ENCODE measurements at places on chromosomes 2 and 18.

- DNase-seq: no peak
These were observed 347.8 kb upstream of the GULP1 start for GRCh38 chr2:187943772-187944369.

DNA sequence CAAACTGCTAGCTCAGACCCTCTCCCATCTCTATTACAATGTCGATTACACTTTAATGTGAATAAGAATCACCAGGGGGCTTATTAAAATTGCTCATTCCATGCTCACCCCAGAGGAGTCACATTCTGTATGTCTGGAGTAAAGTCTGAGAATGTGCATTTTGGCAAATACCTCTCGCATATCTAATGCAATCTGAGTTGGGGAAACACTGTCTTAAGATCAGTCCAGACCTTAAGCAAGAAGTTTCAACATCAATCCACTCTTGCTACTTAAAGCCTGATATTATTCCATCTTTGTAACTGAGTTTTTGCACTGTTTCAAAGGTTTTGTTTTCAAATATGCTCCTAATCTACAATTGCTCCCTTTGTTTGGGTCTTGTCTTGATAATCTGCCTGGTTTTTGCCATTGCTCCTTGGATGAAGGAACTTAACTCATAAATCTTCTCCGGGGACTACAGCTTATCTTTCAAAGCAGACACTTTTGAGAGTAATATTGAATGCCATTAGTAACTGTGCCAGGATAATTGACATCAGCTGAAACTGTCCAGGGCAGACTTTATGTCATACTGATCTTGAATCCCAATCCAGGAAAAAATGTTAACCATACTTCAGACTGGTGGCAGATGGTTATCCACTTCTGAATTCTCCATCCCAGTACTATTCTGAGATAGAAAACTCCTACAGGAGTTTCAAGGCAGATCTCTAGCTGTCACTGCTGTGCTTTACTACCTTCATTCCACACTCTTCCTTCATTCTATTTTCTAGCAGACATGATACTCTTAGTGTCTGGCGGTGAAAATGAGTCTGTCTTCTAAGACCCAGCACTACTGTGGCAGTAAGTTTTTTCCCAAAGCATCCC, 200.9 kb downstream of the ERBB4 start:
- DNase-seq: no peak

DNA sequence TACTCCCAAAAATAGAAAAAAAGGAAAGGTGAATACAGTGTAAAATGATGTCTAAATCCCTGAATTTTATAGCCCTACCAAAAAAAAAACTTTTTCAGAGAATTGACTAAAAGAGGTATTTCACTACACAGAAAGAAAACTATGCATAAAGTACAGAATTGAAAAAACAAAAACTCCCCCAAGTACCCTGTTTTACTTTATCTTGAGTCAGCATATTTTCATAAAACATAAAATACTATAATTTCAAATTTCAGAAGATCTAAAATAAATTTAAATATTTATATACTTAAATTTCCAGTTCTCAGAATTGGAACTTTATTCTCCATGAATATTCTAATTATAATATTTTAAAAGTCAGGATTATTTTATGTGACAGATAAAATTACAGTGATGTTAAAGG, 10.1 kb downstream of the NCKAP1 start:
- DNase-seq: no peak

GRCh38 chr2:207969249-207969648, 56.1 kb downstream of the PLEKHM3 start:
- no peak for DNase-seq

DNA sequence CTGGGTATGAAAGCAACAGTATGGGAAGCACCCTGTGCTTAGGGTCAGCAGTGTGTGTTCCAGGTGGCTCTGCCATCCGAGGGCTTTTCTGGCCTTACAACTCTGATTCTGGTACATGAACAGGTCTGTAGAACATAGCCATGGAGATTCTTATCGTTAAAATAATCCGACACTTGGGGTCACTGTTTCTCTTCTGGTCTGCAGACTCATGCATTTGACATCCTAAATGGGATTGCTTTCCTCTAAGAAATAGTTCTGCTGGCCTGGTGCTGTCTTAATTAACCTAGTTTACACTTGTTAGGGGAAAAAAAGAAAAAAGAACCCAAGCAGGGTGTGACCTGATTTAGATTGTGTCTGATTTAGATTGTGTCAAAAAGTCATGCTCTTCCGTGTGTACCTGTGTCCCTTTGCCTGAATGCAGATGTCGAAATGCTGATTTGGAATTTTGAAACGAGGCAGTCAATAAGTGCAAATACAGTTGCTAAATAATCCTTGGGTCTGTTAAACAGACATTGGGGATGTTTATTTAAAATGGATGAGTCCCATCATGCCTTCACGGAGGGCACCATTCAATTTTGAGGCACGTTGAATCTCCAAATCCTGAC, 59.6 kb downstream of the TRPM8 start:
- peak; percentile 69 for DNase-seq

GRCh38 chr2:152456262-152456661, 121.3 kb downstream of the FMNL2 start:
- no peak for DNase-seq

DNA sequence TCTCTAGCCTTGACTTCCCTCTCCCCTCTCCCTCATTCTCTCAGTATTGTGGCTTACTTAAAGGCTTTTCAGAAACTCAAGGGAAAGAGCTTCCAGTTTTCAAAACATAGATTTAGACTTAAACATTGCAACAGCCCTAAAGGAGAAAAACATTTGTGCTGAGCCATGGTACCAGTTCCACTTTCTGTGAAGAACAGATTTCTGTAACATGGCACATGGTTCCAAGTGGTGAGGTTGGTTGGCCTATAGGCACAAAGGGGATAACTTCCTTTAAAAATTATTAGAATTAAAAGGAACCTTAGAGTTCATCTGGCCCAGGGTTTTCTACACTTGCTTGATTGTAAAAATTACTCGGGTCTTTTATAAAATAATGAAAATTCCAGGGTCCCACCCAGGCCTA, 138.6 kb upstream of the CDCA7 start:
- no peak for DNase-seq

GRCh38 chr2:187986390-187987105, 305.1 kb upstream of the GULP1 start:
- DNase-seq: no peak

DNA sequence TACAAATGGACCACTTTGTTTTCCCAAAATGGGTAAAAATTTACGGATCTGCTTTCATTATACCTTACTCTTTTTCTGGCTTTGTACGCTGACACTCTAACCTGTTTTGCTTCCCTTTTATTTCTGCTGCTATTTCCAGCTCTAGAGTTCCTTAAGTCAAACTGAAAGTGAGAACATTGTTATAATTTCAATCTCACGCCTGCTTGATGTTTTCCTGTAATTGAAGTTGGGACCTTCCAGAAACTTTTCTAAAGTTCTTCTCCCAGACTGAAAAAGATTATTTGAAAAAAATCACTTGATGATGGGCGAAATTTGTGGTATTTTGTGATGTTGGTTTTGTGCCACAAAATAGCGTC, 1.8 kb downstream of the GLS start:
- DNase-seq: no peak

GRCh38 chr18:13630716-13631268, 95.6 kb downstream of the FAM210A start:
- no peak for DNase-seq

- DNase-seq: peak; percentile 49
These were observed 67.7 kb downstream of the EPAS1 start for GRCh38 chr2:46364797-46365457.

- DNase-seq: no peak
These were observed 88.1 kb upstream of the SEC11C start for GRCh38 chr18:59051470-59052165.

- DNase-seq: no peak
These were observed 14.1 kb downstream of the TMEM178A start for GRCh38 chr2:39679805-39680204.

DNA sequence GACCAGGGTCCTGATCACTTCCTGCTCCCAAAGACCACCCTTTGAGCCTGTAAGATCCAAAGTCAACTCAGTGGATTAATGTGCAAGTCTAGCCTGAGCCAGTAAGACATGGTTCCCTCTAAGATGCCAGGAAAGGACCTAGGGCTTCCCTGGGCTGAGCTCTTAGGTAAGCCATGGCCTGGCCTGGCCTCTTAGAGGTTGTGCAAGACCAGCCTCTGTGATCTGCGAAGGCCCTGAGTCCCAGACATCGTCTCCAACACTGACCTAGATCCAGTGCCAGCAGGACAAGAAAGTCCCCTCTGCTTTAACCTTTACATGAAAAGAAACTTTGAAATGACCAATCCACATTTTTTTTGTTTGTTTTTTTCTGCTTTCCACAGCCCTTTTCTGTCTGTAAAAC, 73.6 kb upstream of the CYP1B1 start:
- no peak for DNase-seq

- DNase-seq: no peak
These were observed 37.4 kb downstream of the ZNF236 start for GRCh38 chr18:76859474-76860339.

DNA sequence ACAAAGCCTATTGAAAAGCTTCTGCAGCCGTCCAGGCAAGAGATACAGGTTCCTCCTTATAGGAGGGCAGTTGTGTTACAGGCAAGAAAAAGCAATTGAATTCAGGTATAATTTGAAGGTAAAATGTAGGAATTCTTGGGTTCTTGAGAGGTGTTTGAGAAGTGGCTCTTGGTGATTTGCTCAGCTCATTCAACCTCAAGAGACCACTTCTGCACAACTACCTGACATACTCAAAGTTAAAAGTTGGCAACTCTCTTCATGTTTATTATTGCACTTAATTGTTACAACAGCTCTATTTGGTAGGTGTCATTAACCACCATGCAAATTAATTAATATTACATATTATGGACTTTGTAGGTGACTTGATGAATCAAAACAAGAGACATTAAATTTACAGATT, 753.2 kb downstream of the ADCYAP1 start:
- no peak for DNase-seq

GRCh38 chr2:217017456-217018252, 157.8 kb upstream of the TNP1 start:
- DNase-seq: no peak

GRCh38 chr2:190062601-190063000, at the start of gene MSTN:
Gene MSTN (minus strand): TSS chr2:190062729. CDS start chr2:190062596, 133 bp downstream.
- DNase-seq: no peak

GRCh38 chr2:231429901-231430300, 34.4 kb downstream of the NCL start:
- no peak for DNase-seq

DNA sequence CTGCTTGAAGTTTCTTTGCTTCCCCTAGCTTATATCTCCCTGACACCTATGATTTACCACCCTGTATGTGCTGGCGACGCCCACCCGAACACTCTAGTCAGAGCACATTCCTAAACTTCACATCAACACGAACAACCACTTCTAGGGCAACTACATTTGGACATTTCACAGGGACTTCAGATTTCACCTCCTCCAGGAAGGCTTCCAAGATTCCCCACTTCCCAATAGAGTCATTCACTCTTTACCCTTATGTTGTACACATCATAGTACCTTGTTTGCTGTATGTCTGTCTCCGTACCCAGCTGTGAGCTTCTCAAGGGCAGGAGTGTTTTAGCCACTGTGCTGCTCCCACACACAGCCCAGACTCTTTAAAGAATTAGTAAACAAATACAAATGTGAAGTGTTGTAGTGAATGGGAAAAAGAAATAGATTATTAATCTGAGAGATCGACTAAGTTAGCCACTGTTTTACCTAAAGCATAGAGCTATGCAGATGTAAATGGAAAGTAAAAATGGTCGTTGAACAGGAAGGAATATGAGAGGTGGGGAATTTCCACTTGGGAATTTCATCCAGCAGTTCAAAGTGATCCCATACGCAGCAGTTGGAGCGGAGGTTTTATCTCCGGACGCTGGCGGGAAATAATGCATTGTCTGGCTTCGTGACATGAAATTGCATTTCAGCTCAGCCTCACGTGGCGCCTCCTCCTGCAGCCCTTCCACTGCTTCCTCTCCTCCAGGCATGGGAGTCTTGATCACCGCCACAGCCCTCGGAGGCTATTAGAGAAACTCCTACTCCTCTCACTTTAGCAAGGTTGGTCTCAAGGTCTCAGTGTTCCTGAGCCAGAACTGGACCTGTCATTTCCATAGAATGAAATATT, 233.4 kb upstream of the COPS8 start:
- DNase-seq: no peak

GRCh38 chr2:98909317-98910211, 26.5 kb downstream of the CRACDL start:
- no peak for DNase-seq

DNA sequence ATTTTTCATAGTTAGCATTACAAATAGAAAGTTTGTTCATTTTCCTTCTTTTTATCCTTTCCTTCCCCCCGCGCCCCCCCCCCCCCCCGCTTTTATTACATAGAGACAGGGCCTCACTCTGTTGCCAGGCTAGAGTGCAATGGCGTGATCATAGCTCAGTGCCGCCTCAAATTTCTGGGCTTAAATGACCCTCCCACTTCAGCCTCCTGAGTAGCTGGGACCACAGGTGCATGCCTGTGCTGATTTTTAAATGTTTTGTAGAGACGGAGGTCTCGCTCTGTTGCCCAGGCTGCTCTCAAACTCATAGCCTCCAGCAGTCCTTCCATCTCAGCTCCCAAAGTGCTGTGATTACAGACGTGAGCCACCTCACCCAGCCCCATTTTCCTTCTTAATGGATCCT, 91.2 kb upstream of the ALPP start:
- no peak for DNase-seq

GRCh38 chr2:232104076-232104646, 142.6 kb downstream of the DIS3L2 start:
- DNase-seq: no peak

DNA sequence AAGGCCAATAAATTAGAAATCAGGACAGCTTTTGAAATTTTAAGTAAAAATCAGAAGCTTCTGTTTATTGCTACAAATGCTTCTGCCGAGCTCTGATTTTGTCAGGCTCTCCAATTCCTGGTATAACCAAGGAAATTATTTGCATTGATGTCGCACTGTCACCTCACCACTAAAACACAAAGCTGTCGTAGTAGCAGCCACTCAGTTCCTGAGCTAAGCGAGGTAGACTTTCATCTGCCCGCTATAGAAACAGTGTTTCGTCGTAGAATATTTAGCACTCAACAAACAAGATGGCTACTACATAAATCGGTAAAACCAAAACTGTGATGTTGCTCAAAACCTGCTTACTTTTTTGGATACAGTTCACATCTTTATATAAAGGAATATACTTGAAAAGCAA, 141.3 kb upstream of the FOSL2 start:
- no peak for DNase-seq

DNA sequence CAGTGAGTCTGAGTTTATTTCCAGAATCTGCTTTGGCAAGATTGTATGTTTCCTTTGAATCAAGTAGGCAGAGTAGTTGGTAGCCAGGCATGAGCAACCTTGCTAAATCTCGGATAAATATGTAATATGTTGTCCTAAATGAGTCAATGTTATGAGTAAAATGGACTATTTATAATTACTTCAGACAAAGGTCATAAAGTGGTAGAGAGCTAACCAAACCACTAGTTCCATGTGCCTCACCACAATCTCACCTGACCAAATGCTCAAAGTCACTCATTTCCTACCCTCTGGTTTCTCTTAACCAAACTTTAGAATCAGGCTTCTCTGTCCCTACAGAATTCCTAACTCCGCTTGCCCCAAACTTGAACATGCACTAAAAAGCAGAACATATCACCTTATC, 261.2 kb upstream of the FSIP2 start:
- no peak for DNase-seq
